Dermis microvascular lymphatic vessel endothelial cell (primary cell): ENCODE measurements at places on chromosomes 6 and 20. TPM values are rescaled to one million over a fixed set of nuclear protein-coding genes. Genes with fewer than 3 reads are reported as not detected.

ARFGEF3 gene
- 1.8 and 2.5 TPM in 2 replicates for total RNA-seq

FKBP1C gene
- total RNA-seq, result 3.1 and 4.6 TPM in 2 replicates

OPRM1 gene
- not detected in 2 replicates for total RNA-seq

ZBTB12 gene
- 2.2 and 3.0 TPM in 2 replicates for total RNA-seq

SLC35D3 gene
- total RNA-seq, result not detected in 2 replicates

PSORS1C1 gene
- 3.7 and 3.8 TPM in 2 replicates for total RNA-seq

LTA gene
- total RNA-seq, result not detected in 2 replicates

ISM1 gene
- total RNA-seq, result under 0.01 TPM in 1 of 2 replicates, not detected in the other

SLC35F1 gene
- under 0.01 TPM in 1 of 2 replicates, not detected in the other for total RNA-seq

SLC22A7 gene
- total RNA-seq, result not detected in 2 replicates

HNF4A gene
- not detected in 2 replicates for total RNA-seq

ZSCAN23 gene
- under 0.01 and 0.26 TPM in 2 replicates for total RNA-seq

ID1 gene
- total RNA-seq, result 576 and 901 TPM in 2 replicates

RHAG gene
- total RNA-seq, result not detected in 2 replicates

MAPK13 gene
- 3.9 and 7.0 TPM in 2 replicates for total RNA-seq

PPP1R14C gene
- not detected in 2 replicates for total RNA-seq

DEFB132 gene
- not detected in 2 replicates for total RNA-seq

DUSP15 gene
- total RNA-seq, result 0.26 and 1.5 TPM in 2 replicates
